ENCODE measurements at places on chromosomes 4 and X.

- no peak for DNase-seq
Observed at GRCh38 chr4:116005806-116006088, 892.3 kb upstream of the NDST4 start.

- DNase-seq = no peak
Observed at GRCh38 chr4:95209927-95210326, 338.8 kb downstream of the UNC5C start.

DNA sequence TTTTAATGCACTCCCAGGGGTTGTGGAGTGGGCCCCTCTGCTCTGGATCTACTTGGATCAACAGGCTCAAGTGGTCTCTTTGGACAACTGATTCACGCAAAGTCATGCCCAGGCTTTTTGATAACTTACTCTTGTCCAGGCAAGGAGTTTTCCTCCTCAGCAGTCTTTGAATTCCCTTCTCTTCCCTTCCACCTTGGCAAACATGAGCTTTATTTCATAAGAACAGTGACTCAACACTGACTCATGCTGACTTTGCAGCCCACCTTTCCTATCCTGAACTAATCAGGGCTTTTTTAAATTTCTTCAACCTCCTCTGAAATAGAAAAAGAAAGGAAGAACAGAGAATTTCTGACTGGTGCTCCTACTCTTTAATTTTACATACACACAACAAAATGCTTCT, 132.1 kb upstream of the LDB2 start:
- no peak for DNase-seq

DNA sequence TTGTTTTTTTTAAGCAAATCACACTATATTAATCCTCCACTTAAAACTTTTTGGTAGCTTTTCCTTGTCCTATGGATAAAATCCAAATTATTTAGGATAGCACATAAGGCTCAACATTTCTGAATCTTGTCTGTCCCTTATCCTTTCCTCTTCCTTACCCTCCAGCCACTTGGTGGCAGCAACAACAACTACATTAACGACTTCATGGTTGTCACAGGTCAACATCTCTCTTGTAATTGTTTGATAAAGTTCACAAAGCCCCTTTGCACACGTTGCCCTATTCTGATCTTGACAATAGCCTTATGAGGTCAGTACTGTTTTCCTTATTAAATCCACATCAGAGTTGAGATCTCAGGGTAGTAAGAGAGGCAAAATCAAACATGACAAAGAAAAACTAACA, 269.0 kb upstream of the PABPC4L start:
- no peak for DNase-seq

GRCh38 chr4:154485127-154485773, 6.3 kb downstream of the DCHS2 start:
- no peak for DNase-seq

GRCh38 chr4:125368671-125369081, 53.9 kb downstream of the FAT4 start:
- DNase-seq = no peak

GRCh38 chr4:186810613-186811150, 87.0 kb upstream of the FAT1 start:
- DNase-seq = no peak

- no peak for DNase-seq
Observed at GRCh38 chr4:17376205-17376604, 135.7 kb downstream of the QDPR start.

GRCh38 chrX:96987228-96987627, 103.5 kb downstream of the RPA4 start:
- DNase-seq = no peak

DNA sequence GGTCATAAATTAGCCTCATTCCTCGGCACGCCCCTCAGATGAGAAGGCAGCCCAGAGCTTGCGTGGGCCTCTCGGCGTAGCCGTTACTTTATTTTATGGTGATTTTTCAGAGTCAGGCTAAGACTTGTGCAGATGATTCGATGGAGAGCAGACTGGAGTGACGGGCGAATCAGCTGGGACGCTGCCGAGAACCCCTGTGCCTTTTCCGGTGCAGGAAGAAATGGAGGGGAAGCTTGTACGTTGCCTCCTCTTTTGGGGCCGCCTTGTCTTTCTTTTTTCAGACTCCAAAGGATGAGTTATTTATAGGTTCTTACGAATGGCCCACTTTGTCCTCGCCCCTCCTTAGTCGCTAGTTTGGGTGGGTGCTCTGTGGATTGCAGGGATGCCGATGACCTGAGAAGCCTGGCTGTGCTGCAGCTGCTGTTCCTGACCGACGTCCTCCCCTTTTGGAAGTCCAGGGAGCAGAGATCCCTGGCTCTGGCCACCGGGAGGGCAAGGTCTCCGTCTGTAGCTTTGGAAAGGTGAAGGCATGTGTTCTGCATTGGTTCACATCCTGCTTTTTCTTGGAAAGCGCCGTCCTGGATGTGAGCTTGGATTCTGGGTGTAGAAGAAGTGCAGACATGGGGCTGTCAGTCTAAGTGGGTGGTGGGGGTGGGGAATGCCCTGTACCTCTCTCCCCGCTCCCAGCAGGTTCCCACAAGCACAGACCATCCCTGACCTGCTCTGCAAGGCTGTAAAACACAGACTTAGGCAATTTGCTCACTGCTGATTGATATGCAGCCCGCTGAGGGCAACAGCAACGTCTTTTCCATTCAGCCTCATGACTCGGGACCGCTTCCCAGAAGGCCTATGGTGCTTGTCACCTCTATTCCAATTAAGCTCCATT, 9.3 kb downstream of the SORCS2 start:
- DNase-seq = no peak

Measured in NCI-H187 (cell line).